ENCODE measurements at places on chromosomes 12 and 14.

GRCh38 chr12:95205016-95205624 lies 12.1 kb downstream of the FGD6 start:
- no peak for DNase-seq

DNA sequence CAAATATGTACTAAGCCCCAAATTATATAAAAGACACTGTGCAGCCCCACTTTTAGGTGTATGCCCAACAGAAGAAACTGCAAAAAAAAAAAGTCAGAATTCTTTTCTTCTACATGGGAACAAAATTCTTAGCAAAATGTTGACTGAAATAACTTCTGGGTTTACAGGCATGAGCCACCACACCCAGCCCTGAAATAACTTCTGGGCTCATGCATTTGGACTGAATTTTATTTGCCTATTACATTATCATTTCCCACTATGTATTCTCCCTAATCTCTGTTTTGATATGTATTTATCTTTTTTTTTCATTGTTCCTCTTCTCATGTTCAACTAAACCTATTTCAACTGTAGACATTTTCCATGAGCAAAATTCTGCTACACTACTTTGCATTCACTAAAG lies 169.2 kb downstream of the GRIN2B start:
- DNase-seq, result no peak

- no peak for DNase-seq
These were observed 786.3 kb upstream of the NOVA1 start for GRCh38 chr14:27384124-27384523.

DNA sequence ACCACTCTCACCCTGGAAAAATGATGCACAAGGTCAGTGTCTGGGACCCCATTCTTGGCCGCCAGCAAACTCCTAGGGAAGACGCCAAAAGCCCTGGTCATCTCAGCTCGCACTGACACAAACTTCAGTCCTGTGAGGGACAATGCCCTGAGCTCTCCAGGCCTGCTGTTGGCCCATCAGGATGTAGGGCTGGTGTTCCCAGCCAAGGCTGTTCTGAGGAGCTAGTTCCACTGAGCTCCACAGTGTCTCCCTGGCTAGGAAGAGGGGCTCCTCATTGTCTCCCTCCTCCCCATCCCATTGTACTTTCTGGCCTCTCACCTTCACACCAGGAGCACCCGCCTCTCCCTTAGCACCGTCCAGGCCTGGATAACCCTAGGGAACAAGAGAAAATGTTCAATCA lies 10.8 kb downstream of the COL2A1 start:
- no peak for DNase-seq

- DNase-seq, result no peak
These were observed 72.9 kb downstream of the BMP4 start for GRCh38 chr14:53883739-53884138.

DNA sequence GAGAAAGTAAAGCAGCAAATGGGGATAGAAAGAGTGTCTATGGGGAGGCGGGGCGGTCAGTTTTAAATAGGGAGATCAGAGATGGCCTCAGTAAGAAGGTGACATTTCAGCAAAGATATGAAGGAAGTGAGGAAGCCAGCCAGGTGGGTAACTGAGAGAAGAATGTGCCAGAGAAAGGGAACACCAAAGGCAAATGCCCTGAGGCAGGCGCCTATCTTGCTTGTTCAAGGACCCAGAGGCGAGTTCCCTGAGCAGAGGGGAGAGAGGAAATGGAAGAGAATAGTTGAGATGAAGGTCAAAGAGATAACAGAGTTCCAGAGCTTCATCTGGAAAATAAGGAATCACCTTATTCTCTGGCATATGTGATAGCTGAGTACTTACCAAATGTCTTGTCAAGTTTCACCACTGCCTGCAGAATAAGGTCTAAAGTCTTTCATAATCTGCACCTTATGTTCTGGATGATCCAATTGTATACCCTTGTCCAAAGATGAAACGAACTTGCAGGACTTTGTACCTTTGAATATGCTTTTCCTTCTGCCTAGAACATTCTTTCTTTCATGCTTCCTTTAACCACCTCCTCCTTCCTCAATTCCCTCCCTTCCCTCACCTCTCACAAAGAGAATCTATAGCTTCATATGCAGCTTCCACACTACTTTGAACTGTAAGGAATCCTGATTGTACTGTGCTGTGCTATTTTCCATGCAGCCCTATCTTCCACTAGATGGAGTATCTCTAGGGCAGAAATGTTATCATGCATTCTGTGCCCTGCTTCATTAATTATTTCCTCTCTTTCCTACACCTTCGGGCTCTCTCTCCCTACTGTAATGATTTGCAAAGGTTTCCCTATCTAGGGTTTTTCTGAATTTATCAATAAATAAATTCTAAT lies 38.5 kb downstream of the GNPTAB start:
- no peak for DNase-seq

DNA sequence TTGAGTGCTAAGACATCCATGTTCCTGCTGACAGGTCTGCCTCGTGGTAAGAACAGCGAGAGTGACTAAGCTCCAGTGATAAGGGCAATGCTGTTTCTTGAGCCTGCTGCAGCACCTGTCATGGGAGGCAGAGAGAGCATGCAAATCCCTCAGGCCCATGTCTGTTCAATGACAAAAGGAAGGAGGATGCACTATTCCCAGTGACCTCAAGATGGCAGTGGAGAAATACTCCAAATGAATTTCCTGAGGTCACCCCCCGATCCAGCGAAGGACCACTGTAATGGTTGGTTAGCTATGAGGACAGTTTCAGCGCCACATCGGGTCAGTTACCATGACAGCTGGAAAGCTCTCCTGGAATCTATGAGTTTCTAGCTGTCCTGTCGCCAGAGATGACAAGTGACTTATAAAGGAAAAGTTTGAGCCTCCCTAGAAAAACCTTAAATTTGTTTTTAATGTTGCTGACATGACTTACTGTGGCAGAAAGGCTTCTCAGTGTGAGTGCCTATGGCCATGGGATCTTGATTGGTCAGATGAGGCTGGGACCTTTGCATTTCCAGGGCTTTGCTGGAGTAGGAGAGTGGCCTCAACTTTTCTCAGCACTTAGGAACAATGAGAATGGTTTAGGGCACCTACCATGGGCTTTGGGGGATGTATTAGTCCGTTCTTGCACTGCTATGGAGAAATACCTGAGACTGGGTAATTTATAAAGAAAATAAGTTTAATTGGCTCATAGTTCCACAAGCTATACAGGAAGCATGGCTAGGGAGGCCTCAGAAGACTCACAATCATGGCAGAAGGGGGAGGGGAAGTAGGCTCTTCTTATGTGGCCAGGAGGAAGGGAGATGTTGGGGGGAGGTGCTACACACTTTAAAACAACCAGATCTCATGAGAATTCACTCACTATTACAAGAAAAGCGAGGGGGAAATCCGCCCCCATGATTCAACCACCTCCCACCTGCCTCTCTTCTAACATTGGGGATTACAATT lies 88.0 kb upstream of the TMEM260 start:
- DNase-seq, result peak; percentile 79
